ENCODE measurements at places on chromosomes 16 and 17. TPM values are rescaled to one million over a fixed set of nuclear protein-coding genes. Genes with fewer than 3 reads are reported as not detected.
A peak's percentile ranks its signal among the peaks of the same experiment; 100 is the strongest.

DNA sequence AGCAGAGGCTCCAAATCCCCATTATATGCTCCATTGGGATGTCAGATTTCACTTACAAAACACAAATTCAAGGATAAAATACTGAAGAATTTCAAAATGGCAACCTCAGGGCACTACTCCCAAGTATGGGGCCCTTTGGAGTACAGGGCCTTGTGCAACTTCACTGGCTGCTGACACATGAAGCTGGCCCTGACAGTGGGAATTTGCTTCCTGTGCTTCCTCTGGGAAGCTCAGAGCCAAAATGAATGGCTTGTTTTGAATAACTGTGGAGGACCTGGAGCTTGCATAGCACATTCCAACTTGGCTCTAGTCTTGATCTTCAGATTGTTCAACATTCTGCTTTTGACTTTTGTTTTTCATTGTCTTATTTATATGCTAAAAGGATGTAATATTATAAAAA, 52.3 kb upstream of the HNF1B start:
- H3K4me1 ChIP-seq: no peaks in the 10 kb centered on the region
- no peaks in the 10 kb centered on the region for H3K27me3 ChIP-seq
- no peak overlapping the region for H3K4me3 ChIP-seq
- no peaks in the 10 kb centered on the region for H3K36me3 ChIP-seq

DNA sequence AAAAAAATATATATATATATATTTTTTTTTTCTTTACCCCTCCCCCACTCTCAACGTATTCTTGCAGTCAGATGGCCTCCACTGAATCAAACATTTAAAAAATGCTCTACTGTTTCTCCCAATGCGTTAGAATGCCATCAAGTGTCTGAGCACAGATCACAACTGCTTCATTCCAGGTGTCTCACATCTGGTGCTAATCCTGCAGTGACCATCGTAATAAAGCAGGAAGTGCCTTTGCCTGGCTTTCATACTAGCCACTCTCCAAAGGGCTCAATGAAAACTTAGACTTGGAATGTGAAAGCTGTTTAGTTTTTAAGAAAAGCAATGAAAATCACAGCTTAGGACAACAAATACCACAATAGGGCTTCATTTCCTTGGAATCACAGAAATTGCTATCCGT, 37.2 kb downstream of the SKAP1 start:
- H3K27ac ChIP-seq: no peak overlapping the region
- no peaks in the 10 kb centered on the region for H3K27me3 ChIP-seq
- no peak for DNase-seq
- no peak overlapping the region for H3K4me3 ChIP-seq

The FN3K gene
- 5.3 TPM for total RNA-seq

- H3K36me3 ChIP-seq: no peaks in the 10 kb centered on the region
- DNase-seq: no peak
- peak overlapping the region; percentile 14 for H3K27ac ChIP-seq
- no peaks in the 10 kb centered on the region for H3K27me3 ChIP-seq
Observed at GRCh38 chr16:27374221-27374803, 27.7 kb upstream of the IL21R start.

The CLEC18A gene
- total RNA-seq: 7.2 TPM

The CX3CL1 gene
- total RNA-seq: not detected

The CYGB gene
- total RNA-seq: not detected

- H3K27ac ChIP-seq: no peak overlapping the region
- no peaks in the 10 kb centered on the region for H3K27me3 ChIP-seq
- no peaks in the 10 kb centered on the region for H3K4me1 ChIP-seq
- DNase-seq: no peak
- H3K4me3 ChIP-seq: no peak overlapping the region
Observed at GRCh38 chr16:62596125-62596524, 559.9 kb upstream of the CDH8 start.

GRCh38 chr16:66544016-66544757, 5.7 kb downstream of the TK2 start:
- DNase-seq: no peak
- H3K36me3 ChIP-seq: no peaks in the 10 kb centered on the region
- no peak overlapping the region for H3K4me3 ChIP-seq
- H3K27me3 ChIP-seq: no peaks in the 10 kb centered on the region
- peaks cover 36% of the 10 kb centered on the region for H3K4me1 ChIP-seq
- H3K27ac ChIP-seq: no peak overlapping the region

The RHOT1 gene
- 28.9 TPM for total RNA-seq

The ST3GAL2 gene
- 30.8 TPM for total RNA-seq

- no peaks in the 10 kb centered on the region for H3K27me3 ChIP-seq
- H3K4me1 ChIP-seq: no peaks in the 10 kb centered on the region
- H3K36me3 ChIP-seq: no peaks in the 10 kb centered on the region
- H3K27ac ChIP-seq: no peak overlapping the region
- H3K4me3 ChIP-seq: no peak overlapping the region
Observed at GRCh38 chr16:55736671-55737070, 80.9 kb downstream of the SLC6A2 start.

The PRSS8 gene
- total RNA-seq: not detected

Data from CD4-positive, alpha-beta memory T cell (primary cell).